Panc1 (cell line): ENCODE measurements at places on chromosomes 1 and 21.

DNA sequence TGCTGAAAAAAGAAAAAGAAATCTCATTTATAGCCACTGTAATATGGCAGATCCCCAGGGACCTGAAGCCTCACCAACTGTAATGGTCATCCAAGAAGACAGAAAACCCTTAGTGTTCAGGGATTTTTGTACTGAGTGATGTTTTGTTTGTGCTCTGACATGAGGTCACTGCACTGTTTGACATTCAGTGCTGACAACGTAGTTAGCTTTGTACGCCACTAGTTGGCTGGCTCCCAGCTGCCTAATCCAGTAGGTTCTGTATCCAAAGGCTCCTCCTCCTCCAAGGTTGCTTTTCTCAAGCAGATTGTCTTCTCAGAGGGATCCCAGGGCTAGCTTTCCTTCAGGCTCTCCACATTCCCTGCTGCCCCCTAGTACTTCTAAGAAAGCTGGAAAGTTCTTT lies 9.5 kb upstream of the YRDC start:
- no peak for DNase-seq

GRCh38 chr1:207801819-207802218 lies 50.0 kb downstream of the CD46 start:
- no peak for DNase-seq

DNA sequence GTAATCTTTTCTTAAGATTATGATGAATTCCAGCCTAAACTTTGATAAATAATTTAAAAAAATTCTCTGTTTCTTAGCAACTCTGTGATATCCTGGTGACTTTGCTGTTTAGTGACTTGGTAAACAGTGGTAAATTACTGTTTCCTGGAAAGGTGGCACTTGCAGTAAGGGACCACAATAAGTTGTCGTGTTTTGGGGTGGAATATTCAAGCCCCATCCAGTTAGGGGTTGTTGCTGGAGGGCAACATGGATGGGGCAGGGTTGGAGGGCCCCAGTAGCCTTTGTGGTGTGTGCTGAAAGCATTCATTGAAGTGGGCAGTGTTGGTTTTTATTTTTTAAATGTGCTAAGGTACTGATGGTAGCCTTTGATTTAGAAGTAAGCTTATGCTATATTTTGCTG lies 30.3 kb downstream of the PRDM2 start:
- no peak for DNase-seq

- no peak for DNase-seq
These were observed 90.6 kb upstream of the CD1D start for GRCh38 chr1:158089925-158090637.

GRCh38 chr21:26280775-26281174 lies 110.2 kb upstream of the APP start:
- no peak for DNase-seq

DNA sequence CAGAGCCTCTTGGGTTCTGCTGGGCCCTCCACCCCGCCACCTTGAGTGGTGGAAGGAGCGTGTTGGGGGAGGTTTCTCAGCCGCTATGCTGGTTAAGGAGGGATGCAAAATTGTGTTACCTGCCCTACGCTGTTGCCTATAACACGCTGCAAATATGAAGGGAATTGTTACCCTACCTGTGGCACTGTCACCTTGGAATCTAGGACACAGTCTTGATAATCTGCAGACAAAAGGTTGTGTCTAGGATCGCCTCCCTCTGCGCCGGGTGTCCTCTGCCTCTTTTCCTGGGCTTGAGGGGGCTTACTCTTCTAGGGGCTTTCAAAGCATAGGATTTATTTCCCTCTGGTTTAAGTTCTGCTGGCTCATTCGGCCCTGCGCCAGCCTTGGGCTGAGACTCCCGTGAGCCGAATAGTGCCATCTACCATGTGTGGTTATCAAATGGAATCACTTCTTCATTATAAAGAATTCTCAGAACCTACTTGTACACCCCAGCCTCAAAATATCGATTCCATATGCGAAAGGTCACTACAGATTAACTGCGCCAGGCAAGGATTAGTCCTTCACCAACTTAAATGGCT lies 697 bp downstream of the SLC22A15 start:
- no peak for DNase-seq

GRCh38 chr1:87426463-87427249 lies 98.0 kb downstream of the LMO4 start:
- DNase-seq: no peak

GRCh38 chr1:115555446-115555845 lies 86.3 kb upstream of the VANGL1 start:
- no peak for DNase-seq

- no peak for DNase-seq
These were observed 20.7 kb upstream of the HPCAL4 start for GRCh38 chr1:39711966-39712340.

- no peak for DNase-seq
These were observed 36.8 kb downstream of the BACE2 start for GRCh38 chr21:41204736-41205135.

DNA sequence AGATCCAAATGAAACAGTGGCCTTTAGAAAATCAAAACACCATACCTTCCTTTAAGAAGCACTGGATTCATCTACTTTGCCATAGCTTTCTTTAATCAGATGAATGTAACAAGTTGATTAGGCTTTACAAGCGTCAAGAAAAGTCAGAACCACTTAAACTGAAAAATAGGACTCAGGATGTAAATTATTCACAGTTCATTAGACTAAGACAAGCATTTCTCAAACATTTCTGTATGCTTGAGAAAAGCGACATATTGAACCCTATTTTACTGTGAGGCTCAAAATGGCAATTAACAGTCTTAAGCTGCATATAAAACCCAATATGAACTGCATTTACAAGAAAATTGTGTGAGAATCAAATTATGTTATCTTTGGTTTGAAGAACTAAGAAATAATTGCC lies 256.7 kb upstream of the SNX7 start:
- no peak for DNase-seq

- DNase-seq: no peak
These were observed 16.7 kb downstream of the COL8A2 start for GRCh38 chr1:36108314-36108713.

- DNase-seq: no peak
These were observed 600.9 kb downstream of the SMYD3 start for GRCh38 chr1:245906207-245906606.

DNA sequence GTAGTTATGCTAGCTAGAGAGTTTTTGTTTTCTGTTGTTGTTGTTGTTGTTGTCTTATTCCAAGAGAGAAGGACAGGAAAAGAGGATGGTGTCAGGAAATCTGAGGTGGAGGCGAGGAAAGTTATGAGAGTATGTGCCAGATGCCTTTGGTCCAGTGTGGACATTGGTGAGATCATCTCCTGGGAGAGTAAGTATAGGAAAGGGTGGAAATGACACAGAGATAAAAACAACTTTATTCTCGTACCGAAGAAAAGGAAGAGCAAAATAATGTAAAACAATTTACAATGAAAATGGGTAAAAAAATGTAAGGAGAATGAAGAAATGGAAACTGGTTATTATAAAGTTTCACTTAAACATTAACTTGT lies 97.4 kb upstream of the ADGRL2 start:
- DNase-seq: no peak

- no peak for DNase-seq
These were observed 376.4 kb downstream of the PLPP3 start for GRCh38 chr1:56202796-56203492.

- no peak for DNase-seq
These were observed 39.8 kb downstream of the ASTN1 start for GRCh38 chr1:177124577-177125278.

- no peak for DNase-seq
These were observed 228.6 kb upstream of the LYPLAL1 start for GRCh38 chr1:218945050-218945449.

DNA sequence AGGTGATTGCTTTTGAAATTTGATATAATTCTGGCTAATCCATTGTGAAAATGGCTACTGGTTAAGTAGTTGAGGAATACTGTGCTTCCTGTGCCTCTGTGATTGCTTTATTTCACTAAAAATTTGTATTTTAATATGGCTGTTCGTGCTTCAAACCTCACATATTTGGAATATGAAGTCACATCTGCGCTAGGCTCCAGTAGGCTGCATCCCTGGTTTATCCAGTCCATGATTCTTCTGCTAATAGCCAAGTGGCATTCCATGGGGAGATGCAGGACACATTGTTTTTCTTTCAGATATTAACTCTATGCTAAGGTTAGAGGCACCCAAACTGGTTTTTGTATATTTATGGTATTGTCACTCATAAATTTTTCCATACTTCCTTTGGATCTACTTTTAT lies 25.9 kb downstream of the DNM3 start:
- DNase-seq: no peak

DNA sequence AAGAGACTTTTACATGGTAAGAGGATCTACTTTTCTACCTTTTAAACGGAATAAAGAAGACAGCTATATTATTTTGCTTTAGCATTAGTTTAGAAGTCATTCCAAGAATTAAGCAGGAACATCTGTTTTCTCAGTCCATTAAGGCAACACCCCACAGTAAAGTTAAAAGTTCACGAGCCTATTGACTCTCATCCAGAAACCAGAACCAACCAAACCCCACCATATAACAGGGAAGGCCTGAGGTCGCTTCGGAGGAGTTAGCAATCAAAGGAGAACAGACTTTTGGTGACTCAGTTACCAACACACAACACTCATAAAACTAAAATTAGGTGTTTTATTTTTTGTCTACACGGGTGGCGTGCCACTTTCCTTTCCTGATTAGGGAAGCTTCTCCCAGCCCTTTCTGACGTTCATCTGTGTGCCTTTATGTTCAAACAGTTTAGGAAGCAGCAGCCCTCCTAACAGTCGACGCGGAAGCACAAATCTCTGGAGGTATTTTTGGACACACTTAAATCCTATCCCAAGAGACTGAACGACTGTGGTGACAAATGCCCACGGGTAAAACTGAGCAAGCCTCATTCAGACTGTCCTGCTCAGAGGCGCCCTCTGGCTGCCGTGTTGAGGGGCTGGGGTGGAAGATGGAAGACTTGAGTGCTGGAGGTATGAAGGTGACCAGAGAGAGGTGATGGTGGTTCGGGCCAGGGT lies 8.6 kb upstream of the PLA2G2C start:
- peak; percentile 35 for DNase-seq

DNA sequence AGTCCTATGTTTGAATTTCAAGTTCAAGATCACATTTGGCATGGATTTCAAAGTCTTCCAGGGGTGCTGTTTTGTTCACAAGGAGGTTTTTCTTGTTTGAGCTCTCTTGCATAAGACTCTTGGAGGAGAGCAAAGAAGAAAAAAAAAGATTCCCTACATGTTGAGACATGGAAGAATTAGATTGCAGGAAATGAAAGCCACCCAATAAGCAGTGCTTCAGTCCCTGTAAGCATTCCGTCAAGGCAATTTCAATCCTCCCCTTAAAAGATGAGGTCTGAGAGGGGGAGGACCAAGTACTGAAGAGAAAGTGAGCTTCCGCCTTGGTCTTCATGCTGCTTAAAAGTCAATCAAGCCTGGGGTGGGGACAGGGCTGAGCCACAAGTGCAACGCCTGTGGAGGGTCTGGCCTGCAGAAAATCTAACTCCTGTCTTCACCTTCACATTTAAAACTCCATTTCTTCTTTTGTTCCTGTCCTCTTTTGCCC lies 50.2 kb downstream of the LPAR3 start:
- DNase-seq: no peak

DNA sequence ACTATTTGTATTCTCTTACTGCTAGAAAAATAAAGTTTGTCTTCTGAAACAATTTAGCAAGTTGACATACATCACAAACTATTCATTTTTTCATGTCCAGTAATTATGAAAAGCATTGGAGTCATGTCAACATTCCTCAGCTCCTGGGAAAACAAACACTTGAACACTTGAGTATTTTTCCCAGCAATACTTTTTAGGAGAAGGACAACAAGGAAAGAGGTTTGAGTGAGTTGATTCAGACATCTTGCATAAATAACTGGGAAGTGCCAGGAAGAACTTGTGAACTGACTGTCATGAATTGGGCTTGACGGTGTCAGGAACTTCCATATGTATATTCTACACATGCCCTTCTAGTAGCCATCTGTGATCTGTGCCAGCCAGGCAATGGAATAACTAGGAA lies 195.6 kb downstream of the HMCN1 start:
- no peak for DNase-seq

GRCh38 chr1:30538226-30538992 lies 185.0 kb downstream of the MATN1 start:
- DNase-seq: no peak

- DNase-seq: no peak
These were observed 37.3 kb downstream of the KCNK2 start for GRCh38 chr1:215119719-215120365.

DNA sequence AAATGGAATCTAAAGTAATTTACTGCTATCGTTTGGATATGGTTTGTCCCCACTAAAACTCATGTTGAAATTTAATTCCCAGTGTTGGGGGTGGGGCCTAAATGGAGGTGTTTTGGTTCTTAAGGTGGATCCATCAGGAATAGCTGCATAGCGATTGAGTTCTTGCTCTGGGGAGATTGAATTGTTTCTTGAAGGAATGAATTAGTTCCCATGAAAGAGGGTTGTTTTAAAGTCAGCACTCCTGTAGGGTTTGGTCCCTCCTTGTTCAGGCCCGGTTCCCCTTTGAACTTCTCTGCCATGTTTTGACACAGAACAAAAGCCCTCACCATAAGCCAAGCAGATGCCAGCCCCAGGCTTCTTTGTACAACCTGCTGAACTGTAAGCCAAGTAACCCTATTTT lies 170.9 kb downstream of the COL11A1 start:
- no peak for DNase-seq

GRCh38 chr1:44288883-44289282 lies 66.2 kb downstream of the ERI3 start:
- DNase-seq: no peak

DNA sequence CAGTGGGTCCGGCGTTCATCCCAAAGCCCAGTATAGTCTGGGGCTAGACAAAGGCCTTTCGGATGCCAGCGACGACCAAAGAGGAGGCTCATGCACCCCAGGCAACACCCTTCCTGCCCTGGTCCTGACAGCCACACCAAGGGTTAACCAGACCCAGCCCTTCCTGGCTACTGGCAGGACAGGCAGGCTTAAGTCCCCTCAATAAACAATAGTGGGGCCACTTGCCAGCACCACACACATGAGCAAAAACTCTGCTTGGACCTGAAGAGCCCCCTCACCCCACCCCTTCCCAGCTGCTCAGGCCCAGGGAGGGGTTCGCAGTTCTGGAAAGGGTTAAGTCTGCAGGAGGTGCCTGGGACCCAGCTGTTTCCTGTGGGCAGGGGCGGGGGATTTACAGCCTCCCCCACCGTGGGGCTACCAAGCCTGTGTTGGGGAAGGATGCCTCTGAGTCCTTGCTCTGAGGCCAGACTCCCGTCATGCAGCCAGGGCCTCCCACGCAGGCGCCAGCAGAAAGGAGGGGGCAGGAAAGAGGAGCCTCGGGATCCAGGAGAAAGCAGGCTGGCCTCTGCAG lies 18.2 kb downstream of the PHLDA3 start:
- DNase-seq: no peak
